ENCODE measurements at places on chromosomes 5 and 9.

DNA sequence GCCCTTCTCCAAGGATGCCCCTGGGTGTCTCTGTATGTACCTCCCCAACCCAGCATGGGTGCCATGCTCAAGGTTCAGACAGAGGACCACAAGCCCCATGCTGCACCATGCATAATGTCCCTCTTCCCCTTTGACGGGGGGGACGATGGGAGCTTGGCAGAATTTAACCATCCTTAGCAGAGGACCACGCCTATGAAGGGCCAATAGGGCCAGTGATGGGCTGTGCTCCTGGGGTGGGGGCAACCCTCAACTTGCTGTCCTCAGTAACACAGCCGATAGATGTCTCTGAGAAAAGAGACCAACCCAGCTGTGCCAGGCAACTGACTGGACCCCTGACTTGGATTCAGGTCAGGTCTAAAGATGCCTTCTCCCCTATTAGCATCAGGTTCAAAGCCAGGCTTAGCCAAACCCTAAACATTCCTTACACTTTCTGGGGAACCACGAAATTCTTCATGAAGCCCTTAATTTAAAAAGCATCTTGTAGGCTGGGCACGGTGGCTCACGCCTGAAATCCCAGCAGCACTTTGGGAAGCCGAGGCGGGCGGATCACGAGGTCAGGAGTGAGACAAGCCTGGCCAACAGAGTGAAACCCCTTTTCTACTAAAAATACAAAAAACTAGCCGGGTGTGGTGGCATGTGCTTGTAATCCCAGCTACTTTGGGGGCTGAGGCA lies 20.7 kb upstream of the JADE2 start:
- DNase-seq: no peak

DNA sequence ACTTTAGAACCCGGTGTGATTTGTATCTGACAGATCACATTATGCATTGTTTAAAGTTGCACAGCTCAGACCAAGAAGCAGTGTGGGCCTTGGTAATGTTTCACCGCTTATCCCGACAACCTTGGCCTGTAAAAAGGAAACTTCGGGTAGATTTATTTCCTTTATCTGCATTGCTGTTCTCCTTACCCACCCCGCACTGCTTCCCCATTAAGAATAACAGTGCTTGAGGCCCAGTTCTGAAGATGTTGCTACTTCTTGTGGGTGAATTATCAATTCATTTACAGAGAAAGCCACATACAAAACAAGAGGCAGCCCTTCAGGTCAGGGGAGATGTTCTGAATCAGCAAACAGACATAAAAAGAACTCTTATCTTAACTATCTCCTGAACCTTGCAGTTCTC lies 8.4 kb downstream of the SMARCA2 start:
- DNase-seq: no peak

DNA sequence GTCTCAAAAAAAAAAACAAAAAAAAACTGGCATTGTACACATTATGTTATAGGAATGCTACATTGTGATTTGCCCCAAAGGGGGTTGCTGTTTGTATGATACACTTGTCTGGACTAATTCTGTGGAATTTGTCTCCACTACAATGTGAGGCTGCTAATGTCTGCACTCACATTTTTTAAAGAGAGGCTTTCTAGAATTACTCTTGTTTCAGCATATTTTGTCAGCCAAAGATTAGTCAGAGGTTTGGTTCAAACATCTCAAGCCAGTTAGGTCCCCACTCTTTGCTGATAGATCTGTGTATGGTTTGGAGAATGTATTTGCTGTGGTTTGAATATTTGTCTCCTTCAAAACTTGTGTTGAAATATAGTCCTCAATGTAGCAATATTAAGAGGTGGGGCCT lies 59.3 kb upstream of the ZNF169 start:
- DNase-seq: no peak

DNA sequence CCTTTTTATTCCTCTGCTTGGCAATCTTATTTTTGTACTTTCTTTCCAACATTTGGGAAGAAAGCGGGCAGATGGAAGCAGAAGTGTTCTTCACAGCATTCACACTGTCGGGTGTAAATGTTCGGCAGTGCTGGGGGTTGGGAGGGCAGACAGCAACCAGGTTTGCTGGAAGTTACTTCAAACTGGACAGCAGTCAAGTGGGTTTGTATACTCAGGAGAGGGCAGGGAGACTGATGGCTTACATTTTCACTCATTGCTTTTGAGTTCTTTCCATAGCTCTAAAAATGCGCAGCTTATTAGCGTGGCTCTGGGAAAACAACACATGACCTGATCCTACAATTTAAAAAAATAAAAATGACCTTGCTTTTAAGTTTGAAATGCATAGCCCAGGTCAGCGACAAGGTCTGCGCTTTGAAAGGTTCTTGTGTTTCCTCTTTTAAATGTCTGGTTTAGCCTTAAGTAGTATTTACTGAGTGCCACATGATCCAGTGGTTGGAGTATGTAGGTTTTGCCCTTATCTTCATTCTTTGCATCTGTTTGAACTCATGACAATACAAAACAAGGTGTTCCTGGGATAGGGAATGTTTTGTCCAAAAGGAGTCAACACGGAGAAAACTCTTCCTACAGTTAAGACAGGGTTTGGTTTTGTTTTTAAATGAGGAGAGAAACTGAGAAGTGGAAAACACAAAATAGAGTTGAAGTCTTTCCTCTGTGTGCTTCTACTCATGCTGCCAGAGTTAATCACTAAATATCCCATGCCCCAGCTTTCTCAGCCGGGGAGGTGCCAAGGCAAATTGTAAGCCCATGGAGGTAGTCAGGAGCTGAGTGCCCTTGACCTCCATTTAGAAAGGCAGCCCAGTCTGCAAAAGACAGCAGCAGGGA lies 132.7 kb upstream of the DMRT1 start:
- no peak for DNase-seq

DNA sequence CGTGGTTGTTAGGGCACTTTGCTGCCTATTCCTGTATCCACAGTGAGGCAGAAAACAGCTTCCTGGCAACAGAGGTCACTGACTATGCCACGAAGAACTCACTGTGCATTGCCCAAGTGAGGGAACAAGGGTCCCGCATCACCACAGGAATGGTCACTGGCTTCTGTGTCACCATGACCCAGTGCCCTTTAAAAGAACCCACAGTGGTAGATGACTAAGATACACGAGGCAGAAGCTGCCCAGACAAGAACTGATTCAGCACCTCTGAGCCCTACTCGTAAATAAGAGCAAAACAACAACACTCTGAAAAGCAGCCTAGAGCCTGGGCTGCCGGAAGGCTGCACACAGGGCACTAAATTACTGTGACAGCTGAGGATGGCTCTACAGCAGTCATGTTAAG lies 236.6 kb upstream of the RASEF start:
- DNase-seq: no peak

- no peak for DNase-seq
These were observed 18.3 kb downstream of the PDGFRB start for GRCh38 chr5:150137168-150137957.

DNA sequence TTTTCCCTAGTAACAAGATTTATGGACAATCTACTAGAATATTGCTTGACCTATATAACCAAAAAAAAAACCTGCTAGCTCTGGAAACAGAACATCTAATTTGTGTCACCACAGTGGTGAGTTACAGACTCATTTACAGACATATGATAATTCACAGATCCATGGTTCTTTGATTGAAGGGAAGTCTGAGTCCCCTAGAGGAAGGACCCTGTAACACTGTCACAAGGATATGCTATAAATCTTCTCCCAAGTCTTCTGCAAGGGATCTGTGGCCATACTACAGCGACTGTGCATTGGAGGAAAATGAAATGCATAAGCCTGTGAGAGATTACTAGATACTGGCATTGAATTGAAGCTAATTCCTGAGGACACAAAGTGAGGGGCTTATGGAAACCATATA lies 630.6 kb upstream of the SGCD start:
- DNase-seq: no peak

DNA sequence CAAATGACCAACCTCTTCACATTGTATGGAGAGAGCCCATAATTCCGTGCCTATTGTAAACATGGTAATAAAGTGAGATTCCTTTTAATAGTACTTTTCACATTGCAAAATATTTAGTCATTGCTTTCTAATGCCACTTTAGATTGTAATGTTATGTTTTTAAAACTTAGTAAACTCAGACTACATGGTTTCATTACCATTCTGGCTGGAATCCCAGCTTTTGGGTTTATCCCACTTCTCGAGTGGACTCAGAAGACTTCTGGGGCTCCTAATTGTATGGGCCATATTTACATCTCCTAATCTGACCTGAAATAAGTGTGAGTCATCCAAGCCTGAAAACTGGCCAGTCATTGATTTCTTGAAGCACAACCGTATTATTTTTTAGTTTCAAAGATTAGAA lies 217.6 kb downstream of the CAAP1 start:
- no peak for DNase-seq

- no peak for DNase-seq
These were observed 206.8 kb downstream of the TMC1 start for GRCh38 chr9:72728031-72728770.

- DNase-seq: no peak
These were observed 127.1 kb downstream of the ADAMTSL1 start for GRCh38 chr9:18601026-18601425.

- DNase-seq: no peak
These were observed 87.3 kb downstream of the GAS1 start for GRCh38 chr9:86860006-86860405.

DNA sequence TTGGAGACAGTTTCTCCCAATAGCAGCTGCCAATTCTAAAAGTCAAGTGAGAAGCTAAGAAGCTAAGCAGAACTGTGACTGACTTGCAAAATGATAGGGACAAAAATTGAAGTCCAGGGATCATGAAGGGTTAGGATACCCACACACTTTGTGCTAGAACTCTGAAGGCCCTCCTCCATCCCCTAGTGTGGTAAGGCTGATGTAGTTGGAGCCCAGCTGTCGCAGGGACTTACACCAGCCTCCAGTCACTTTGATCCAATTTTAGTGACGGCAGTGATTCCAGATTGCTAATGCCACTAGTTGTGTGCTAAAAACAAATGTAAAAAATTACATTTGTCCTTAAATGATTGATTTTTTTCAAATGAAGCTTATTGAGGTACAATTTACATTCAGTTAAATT lies 742.7 kb upstream of the ZNF608 start:
- DNase-seq: no peak

DNA sequence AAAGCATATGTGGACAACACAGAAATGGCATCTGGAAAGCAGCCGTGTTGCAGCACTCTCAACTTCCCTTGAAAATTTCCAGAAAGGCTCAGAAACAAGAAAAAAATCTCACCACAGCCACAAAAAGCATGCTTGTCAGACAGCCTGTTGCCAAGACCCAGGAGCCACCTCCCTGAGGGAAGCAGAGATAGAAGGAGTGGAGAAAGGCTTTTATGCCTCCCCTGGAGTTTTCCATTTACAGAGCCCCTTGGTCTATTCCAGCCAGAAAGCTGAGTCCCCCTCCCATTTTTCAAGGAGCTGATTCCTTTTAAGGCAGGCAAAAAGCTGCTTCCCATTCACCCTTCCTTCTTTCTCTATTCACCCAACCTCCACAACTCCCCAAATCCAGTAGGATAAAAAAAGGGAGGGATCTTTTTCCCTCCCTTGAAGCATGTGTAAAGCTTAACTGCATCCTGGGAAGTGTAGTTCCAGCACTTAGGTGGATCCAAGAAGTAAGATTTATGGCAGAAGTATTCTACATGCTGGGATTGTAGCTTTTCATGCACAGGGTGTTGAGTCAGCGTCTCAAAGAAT lies 37.1 kb upstream of the PALM2AKAP2 start:
- no peak for DNase-seq

GRCh38 chr5:173832386-173832785 lies 55.8 kb upstream of the CPEB4 start:
- DNase-seq: no peak

DNA sequence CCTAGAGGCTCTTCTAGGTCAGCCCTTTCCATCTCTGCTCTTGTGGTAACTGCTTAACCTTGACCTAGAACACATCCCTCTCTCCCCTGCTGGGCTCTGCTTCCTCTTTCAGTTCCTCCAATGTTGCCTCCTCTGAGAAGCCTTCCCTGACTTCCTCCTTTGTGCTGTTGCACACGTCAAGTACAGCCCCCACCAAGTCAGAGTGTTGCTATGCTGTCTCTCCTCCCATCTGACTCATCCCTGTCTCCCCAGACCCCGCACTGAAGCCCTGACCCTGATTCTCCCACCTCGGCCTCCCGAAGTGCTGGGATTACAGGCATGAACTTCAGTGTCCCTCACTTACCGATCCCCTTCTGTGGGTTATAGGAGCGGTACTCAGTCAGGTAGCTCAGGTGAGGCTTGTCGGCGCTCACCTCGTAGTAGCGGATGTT lies 10.4 kb upstream of the TRIM14 start:
- no peak for DNase-seq

GRCh38 chr5:173542964-173543363 lies 73.5 kb downstream of the BOD1 start:
- no peak for DNase-seq

- no peak for DNase-seq
These were observed 1.8 kb upstream of the ENTPD2 start for GRCh38 chr9:137055385-137056364.

GRCh38 chr9:69622676-69623075 lies 49.5 kb downstream of the APBA1 start:
- DNase-seq: no peak

- DNase-seq: no peak
These were observed 255.7 kb downstream of the ENC1 start for GRCh38 chr5:74384851-74385250.

GRCh38 chr5:9537223-9538141 lies 8.4 kb downstream of the SEMA5A start:
- DNase-seq: no peak

- no peak for DNase-seq
These were observed 49.1 kb upstream of the GADD45G start for GRCh38 chr9:89555451-89556375.

- DNase-seq: no peak
These were observed 118.7 kb downstream of the LPAR1 start for GRCh38 chr9:110919609-110920008.

- DNase-seq: no peak
These were observed 149.3 kb downstream of the GNAQ start for GRCh38 chr9:77882294-77882693.

GRCh38 chr5:34517249-34517648 lies 138.9 kb upstream of the RAI14 start:
- no peak for DNase-seq

- no peak for DNase-seq
These were observed 143.9 kb downstream of the GOLPH3 start for GRCh38 chr5:32030222-32030621.

GRCh38 chr5:27706832-27707231 lies 668.4 kb upstream of the CDH9 start:
- DNase-seq: no peak

- no peak for DNase-seq
These were observed 210.0 kb downstream of the AUH start for GRCh38 chr9:91151718-91152095.

DNA sequence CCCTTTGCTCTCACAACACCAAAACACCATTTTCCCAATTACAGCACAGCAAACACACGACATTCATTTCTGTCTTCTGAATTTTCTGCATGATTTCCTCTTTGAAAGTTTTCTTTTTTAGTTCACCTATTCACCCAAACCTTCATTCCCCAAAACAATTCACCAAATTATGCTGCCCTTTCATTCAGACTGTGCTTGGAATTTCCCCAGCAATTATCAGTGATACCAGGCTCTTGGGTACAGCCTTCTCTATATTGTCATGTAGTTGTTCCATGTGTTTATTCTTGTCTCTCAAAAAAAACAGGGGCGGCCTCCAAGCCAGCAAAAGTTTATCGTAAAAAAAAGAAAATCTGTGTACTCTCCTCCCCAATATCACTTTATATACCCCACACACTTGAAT lies 9.0 kb upstream of the LIX1 start:
- no peak for DNase-seq

GRCh38 chr5:127699416-127699815 lies 3.8 kb upstream of the CCDC192 start:
- DNase-seq: no peak

GRCh38 chr9:18362901-18363685 lies 110.9 kb upstream of the ADAMTSL1 start:
- no peak for DNase-seq

- peak; percentile 95 for DNase-seq
These were observed at the start of gene MRPL36 for GRCh38 chr5:1799602-1800471. Gene MRPL36, minus strand, starts transcription at chr5:1799837. Its CDS starts 902 bp downstream, at chr5:1798935.

Measured in hematopoietic multipotent progenitor cell treated with erythropoietin and hydrocortisone succinate and interleukin-3 and kit ligand, for 17 days (in vitro differentiated cells).